ENCODE measurements at places on chromosomes 12 and 14.

GRCh38 chr12:90299121-90299520 lies 590.5 kb upstream of the ATP2B1 start:
- DNase-seq: no peak

- no peak for DNase-seq
These were observed 47.7 kb upstream of the PPP2R5C start for GRCh38 chr14:101713621-101714349.

- DNase-seq: no peak
These were observed 62.8 kb upstream of the RFLNA start for GRCh38 chr12:124231980-124232653.

GRCh38 chr12:22525426-22525825 lies 18.9 kb downstream of the C2CD5 start:
- DNase-seq: no peak

DNA sequence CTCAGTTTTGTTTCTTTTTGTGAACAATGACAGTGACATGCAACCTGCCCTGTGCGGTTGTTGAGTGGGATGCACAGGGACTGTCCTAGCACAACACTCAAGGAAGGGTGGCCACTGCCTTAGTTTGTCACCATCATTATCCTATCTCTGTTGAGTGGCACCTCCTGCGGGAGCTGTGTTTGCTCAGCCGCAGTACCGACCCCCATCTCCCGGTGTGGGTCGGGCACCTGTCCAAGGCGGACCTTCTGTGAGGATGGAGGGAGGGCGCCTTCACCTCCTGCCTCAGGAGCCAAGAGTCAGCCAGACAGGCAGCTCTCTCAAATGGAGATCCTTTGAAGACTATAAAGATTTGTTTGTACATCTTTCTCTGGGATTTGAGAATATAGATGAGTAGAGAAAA lies 142.1 kb downstream of the TSPAN9 start:
- no peak for DNase-seq

DNA sequence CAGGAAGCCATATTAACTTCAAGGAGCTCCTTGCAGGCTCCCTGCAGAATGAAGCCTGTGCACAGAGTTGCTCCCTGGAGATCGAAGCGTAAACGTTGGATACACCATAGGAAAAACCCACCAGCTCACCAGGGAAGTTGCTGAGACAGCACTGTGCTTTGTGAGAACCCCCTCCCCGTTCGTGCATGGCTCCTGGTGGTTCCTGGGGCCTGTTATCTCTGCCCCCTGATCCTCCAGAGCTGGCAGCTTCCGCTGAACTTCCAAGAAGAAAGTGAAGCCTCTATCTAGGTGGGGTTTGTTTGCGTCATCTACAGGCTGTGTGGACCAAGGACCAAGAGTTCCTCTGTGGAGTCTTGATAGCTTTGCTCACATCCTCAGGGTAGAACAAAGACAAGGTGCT lies 2.4 kb upstream of the CCDC85C start:
- DNase-seq: no peak

- no peak for DNase-seq
These were observed 250.2 kb downstream of the KSR2 start for GRCh38 chr12:117718559-117718958.

DNA sequence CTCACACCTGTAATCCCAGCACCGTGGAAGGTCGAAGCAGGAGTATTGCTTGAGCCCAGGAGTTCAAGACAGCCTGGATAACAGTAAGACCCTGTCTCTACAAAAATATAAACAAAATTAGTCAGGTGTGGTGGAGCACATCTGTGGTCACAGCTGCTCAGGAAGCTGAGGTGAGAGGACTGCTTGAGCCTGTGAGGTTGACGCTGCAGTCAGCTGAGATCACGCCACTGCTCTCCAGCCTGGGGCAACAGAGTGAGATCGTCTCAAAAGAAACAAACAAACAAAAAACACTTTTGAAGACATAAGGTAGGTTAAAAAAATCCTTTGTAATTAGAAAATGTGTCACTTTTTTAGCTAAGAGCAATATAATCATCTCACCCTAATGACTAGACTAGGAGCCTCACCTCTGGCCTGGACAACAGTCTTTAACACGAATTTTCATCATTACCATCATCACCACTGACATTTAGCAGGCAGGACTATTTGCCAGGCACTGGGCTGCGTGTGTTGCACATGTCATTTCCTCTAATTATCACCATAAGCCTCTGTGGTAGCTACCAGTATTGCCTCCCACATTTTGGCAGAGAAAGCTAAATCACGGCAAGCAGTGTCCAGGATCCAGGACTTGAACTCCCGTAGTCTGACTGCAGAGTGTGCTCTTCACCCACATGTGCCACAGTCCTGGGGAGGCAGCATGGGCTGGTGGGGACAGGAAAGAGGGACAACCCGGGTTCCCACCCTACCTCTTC lies 4.6 kb upstream of the SYCP3 start:
- DNase-seq: no peak

GRCh38 chr14:85576848-85577542 lies 47.1 kb downstream of the FLRT2 start:
- DNase-seq: no peak

DNA sequence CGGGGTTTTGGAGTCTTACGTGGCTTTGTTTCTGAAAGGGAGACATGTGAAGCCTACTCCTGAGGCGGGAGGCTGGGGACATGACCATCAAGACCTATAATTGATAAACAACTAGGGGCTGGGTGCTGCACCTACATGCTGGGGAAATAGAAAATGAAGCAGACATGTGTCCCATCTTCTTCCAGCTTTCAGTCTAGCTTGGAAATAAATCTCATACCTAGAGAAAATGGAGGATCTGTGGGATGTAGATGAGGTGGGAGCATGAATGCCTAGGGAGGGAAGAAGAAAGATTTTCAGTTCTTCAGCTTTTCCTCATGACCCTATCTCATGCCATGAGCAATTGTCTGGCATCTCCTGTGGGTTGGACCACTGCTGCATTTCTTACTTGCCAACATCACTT lies 22.1 kb downstream of the EMP1 start:
- no peak for DNase-seq

DNA sequence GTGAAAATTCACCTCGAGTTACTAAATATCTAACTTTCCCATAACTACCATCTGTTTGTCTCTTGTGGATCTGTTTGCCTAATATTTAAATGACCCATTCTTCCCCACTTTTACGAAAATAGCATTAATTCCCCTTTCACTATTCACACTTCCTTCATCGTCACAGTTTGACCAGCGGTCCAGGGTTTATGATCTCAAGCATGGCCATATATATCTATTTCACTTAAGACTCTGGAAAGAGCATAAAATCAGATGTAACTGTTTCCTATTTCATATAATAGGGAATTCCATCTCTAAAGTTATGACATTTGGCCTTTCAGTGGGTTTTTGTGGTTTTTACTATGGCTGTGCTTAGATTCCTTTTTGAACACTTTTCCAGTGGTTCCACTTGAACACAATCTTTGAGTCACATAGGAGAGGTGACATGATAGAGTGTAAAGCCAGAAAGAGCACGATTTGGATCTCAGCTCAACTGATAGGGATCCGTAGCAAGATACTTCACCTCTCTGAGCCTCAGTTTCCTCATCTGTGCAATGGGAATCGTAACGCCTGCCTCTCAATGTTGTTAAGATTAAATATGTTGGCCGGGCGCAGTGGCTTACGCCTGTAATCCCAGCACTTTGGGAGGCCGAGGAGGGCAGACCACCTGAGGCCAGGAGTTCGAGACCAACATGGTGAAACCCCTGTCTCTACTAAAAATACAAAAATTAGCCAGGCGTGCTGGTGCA lies 754 bp upstream of the BCL2L14 start:
- DNase-seq: no peak

DNA sequence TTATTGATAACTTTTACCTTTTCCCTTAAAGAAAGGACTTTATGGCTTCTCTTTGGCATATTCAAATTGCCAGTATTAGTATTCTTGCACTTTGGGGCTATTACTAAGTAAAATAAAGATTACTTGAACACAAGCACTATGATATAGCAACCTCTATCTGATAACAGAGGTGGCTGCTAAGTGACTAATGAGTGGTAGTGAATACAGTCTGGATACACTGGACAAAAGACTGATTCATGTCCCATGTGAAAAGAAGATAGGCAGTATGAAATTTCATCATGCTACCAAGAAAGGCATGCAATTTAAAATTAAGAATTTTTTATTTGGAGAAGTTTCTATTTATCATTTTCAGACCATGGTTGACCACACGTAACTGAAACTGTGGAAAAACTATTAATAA lies 399.9 kb downstream of the FSCB start:
- no peak for DNase-seq

GRCh38 chr12:75713434-75713833 lies 202.0 kb upstream of the KRR1 start:
- no peak for DNase-seq

GRCh38 chr12:91140026-91140931 lies 29.0 kb upstream of the LUM start:
- no peak for DNase-seq

GRCh38 chr12:5173511-5174011 lies 129.9 kb downstream of the KCNA5 start:
- no peak for DNase-seq

DNA sequence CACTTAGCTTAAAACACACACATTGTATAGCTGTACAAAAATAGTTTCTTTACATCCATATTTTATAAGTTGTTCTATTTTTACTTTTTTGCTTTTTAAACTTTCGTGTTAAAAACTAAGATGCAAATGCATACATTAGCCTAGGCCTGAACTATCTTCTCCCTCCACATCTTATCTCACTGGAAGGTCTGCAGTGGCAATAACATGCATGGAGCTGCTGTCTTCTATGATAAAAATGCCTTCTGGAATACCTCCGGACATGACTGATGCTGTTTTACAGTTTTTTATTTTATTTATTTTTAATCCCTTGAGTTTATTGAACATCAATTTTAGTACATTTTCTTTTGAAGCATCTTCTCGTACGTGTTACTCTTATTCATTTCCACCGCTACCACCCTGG lies 112.3 kb upstream of the TSPAN8 start:
- no peak for DNase-seq

DNA sequence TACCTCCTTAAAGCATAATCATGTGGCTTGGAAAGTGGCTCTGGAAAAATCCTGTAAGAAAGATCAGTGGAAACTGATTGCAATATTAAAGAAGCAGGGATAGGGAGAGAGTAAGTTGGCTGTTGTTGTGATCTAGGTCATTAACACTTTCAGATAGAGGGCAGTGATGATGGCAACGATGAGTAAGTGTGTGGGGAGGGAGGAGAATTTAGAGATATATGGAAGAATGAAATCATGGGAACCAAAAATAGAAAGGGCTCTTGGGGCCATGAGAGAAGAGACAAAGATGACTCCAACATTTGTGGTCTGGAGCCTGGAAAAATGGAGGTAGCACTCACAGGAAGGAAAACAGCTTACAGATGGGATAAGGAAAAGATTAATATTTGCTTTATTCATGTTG lies 23.3 kb downstream of the SNRPF start:
- no peak for DNase-seq

DNA sequence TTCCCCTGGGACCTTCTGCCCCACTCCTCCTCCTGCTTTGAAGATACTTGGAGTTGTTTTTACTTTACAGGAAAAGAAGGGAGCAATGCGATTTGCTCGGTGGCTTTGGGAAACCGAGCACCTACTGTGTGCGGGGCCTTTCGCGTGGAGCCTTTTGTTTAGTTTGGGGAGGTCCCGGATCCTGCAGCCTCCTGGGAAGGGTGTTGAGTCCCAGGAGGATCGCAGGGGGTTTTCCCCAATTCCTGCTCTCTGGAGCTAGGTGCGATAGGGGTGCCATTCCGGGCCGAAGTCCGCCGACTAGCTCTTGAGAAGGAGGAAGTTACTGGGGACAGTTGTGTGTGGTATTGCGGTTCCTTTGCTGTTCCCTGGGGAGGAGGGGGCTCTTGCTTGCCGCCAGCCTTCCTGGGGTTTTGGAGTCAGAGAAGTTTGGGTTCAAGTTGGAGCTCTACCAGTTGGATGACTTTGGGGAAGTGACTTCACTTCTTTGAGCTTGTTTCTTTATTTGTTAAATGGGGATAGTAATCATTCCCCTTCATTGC lies 1.1 kb downstream of the BRI3BP start:
- DNase-seq: no peak

- no peak for DNase-seq
These were observed 828.8 kb downstream of the C12orf50 start for GRCh38 chr12:87200289-87200979.

- DNase-seq: no peak
These were observed 168.2 kb downstream of the KIF26A start for GRCh38 chr14:104306450-104307040.

DNA sequence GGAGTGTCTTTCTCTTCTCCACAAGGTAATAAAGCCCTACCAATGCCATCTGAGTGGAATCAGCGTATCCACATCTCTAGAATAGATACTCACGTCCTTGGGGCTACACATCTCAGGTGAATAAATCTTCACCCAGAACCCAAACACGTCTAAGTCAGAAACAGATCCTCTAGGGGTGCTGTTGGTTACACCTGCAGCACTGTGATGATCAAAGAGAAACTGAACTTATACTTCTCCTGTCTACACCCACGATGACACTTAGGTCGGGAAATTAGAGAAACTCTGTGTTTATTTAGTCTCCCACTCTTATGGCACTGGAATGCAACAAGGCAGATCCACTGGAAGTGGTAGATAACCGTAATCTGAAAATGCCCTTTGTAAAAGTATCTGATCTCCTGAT lies 46.2 kb downstream of the WIF1 start:
- no peak for DNase-seq

DNA sequence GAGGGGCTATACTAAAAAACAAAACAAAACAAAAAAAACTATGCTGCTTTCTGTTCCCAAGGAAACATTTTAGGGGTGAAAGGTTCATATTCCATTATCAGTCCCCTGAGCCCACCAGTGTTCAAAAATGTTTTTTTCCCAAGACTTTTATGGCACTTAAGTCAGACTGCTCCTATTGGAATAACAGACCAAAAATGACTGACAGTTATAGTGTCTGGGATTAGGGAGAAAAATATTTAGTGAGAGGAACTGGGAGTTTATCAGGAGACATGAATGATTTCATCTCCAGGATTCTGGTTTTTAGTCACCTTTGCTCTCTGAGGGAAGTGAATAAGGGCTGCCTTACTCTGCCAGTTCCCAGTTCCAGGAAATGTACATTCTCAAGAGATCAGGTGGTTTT lies 68.0 kb downstream of the PDE3A start:
- DNase-seq: no peak

DNA sequence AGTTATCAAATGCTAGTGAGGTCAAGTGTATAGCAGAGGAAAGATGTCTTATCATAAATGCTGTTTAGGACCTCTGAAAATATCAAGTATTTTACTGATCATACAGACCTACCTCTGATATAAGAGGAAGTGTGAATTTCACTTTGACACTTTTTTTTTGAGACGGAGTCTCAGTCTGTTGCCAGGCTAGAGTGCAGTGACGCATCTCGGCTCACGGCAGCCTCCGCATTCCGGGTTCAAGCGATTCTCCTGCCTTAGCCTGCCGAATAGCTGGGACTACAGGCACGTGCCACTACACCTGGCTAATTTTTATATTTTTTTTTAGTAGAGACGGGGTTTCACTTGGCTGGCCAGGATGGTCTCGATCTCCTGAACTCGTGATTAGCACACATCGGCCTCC lies 55.1 kb upstream of the PIK3C2G start:
- no peak for DNase-seq

DNA sequence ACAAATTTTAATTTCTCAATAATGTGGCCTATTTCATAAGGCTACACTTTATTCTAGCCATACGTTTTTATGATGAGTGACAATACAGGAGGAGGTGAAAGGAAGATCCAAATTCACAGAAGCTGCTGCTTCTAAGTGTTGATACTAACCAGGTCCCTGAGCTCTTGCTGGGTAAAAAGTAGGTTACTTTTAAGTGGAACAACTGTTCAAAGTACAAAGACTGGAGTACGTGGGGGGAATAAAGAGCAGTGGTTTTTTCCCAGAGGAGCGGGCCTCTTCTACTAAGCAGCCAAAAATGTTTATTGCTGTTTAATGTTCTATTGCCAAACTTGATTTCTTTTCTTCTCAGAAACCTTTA lies 301.8 kb downstream of the AEBP2 start:
- DNase-seq: no peak
